NCI-H1417 (cell line): ENCODE measurements at places on chromosomes 12 and 14.

DNA sequence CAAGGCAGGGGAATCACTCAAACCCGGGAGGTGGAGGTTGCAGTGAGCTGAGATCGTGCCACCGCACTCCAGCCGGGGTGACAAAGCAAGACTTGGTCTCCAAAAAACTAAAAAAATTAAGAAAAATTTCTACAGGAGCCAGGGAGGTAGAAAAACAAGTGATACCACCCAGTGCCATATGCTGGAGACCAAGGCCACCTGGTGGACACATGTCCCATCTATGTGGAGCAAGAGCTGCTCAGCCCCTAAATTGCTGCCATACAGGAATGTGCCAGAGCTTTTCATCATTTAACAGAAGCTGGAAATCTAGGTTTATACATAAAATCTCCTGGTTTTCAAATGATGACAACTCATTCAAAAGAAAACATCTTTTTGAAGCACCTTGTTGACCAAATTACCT lies 61.4 kb upstream of the ELK3 start:
- DNase-seq = peak; percentile 21

- no peak for DNase-seq
These were observed 63.3 kb downstream of the GTF2A1 start for GRCh38 chr14:81157431-81157830.

DNA sequence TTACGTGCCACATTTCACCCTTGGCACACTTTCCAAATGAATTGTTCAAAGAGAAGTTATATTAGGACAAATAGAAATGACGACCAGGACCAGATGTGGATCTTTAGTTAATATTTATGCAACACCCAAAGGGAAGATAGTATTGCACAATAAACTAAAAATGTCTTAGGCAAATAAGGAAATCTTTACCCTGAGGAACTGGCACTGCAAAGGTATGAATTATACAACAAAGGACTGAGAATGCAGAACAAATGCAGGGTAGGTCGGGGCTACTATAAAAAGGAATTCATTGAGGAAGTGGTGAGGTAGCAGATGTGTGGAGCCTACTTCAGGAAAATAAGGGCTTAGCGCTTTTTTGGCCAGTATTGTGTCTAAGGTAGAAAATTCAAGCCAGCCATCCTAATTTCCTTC lies 3.9 kb upstream of the TMTC2 start:
- DNase-seq = no peak

DNA sequence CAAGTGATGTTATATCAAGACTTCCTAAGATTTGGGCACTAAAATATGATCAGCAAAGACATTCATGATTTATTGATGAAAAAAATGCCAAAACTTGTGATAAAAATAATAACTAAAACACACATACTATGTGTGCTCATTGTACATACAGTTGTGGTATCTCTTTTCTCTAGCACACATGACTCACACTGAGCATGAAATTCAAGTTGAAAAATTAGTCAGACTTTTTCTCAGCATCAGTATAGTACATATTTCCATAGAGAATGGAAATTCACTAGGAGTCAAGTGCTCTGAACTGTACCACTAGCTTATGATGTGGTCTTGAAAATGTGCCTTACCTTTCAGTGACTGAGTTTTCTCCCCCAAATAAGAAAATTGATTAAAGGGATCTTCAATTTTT lies 471.8 kb upstream of the FLRT2 start:
- DNase-seq = no peak

DNA sequence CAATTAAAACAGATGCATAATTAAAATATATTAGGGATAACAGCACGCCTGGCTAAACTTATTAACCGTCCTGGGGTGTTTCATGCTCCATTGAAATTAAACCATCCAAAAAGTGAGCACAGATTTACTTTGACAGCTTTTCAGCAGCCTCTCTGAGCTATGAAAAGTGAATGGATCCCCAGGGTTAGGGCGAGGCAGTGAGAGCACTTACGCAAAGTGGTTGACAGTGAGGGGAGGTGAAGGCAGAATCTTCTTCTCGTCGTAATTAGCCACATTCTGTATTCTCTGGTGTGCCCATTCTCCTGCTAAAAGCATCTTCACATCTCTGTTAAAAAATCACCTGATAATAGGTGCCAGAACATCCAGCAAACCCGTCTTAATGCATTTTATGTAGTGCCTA lies 1.9 kb downstream of the TMTC2 start:
- DNase-seq = peak; percentile 42

- DNase-seq = peak; percentile 97
These were observed 342.7 kb downstream of the PRKD1 start for GRCh38 chr14:29584992-29585391.

DNA sequence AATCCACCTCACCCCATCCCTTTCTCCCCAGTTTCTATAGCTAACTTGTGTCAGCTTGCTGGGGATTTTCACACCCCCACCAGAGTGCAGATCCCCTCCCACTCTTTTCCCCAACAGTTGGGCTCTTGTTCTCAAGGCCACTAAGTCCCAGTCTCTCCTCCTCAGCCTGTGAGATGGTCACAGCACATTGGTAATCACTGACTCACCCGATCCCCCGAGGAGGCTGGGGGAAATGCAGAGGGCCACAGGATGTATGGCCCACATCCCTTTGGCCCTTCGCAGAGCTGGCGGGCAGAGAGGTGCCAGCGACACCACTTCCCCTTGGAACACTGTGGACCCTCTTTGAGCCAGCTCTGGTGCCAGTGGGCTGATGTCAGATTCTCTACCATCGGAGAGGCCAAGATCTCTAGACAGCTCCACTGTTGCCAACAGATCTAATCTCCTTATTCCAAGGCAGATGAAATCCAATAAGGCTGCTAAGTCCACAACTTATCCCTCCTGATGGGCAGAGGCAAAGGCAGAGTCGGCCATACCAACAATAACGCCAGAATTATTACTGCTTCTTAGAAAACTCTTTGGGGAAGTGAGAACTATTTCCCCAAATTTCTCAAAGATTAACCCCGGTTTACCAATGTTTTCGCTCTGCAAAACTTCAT lies 1.6 kb downstream of the FMNL3 start:
- DNase-seq = no peak

DNA sequence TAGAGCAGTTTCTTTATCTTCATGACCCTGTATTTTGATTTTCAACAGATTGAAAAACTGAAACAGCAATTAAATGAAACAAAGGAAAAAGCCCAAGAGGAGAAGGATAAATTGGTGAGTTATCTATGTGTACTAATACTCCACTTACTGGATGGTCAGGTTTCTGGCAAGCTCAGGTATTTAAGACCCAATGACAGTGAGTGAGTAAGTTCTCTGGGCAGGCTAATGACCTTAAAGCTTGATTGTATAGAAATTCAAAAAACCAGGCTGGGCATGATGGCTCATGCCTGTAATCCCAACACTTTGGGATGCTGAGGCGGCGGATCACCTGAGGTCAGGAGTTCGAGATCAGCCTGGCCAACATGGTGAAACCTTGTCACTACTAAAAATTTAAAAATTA lies 10.0 kb downstream of the BBOF1 start:
- no peak for DNase-seq

GRCh38 chr12:91506452-91506851 lies 323.8 kb upstream of the DCN start:
- DNase-seq = no peak

GRCh38 chr14:54676812-54677708 lies 110.1 kb downstream of the SAMD4A start:
- no peak for DNase-seq

GRCh38 chr14:56490379-56490778 lies 89.2 kb upstream of the TMEM260 start:
- peak; percentile 26 for DNase-seq

DNA sequence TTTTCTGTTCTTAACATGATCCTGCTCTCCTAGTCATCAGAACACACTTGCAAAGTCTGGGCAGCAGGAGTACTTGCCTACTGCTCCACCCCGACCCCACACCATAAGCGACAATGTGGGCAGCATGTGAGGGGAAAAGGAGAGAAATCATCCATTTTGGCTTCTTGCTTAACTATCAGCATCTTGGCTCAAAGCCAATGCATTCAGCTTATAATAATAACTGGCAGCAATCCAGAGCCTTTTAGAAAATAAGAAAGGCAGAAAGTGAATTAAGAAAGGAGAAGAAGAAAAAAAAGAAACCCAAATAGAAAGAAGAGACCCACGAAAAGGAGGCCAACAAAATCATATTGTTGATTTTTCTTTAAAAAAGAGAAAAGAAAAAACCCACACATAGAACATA lies 930.8 kb downstream of the BCL11B start:
- DNase-seq = no peak

DNA sequence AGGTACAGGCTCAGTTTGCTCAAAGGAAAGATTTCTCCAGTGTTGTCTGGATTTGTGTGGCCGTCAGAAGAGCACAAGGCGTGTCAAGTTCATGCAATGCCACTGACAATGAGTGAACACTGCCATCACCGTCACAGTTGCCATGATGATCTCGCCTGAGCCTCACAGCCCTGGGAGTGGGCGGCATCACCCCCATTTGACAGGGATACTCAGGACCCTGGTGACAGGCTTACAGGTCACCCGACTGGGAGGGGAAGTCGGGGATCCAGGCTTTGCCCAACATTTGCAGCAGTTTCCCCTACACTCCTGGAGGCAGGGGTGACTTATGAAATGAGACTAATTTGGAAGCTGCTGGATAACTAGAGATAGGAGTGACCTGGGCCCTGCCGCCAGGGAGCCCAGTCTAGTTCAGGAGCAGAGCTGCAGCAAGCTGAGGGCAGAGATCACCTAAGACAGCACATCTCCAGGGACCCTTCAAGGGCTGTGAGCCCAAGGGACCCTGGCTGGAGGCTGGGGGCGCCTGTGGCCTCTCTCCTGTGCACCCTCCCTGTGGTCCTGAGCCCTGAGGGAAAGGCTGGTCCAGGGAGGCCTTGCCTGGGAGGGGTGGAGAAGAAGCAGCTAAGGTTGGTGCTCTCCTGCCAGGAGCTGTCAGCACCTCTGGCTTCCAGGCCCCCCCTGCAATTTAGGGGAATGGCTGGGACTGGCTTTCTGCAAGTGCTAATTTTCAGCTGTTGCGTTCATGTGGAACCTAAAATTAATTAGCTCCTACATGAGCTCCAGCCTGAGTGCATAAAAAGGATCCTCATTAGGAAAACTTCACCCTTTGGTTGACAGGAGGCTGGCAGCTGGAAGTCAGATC lies 32.4 kb upstream of the BEGAIN start:
- no peak for DNase-seq

- DNase-seq = no peak
These were observed 20.1 kb upstream of the CRADD start for GRCh38 chr12:93657071-93657470.

- no peak for DNase-seq
These were observed 1646.2 kb upstream of the FLRT2 start for GRCh38 chr14:83883732-83884131.

DNA sequence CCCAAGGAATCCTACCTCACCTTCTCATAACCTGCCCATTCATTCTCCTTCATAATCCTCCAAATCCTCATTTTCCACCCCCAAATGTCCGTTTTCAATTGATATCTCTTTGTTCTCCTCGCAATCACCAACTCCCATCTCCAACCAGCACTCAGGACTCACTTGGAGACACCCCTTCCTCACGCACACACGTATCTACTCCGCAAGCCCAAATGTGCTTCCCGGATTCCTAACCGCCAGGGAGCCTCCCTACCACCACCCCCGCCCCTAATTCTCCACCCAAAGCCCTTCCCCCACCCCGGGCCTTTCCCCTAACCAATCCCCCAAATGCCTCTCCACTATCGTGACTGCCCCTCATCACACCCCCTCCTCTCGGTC lies 304 bp downstream of the KCTD10 start:
- no peak for DNase-seq

GRCh38 chr14:79690960-79691359 lies 520.3 kb downstream of the DIO2 start:
- peak; percentile 66 for DNase-seq
